HL-60 (cell line): ENCODE measurements at places on chromosomes 12 and 14.

- no peak for DNase-seq
These were observed 159.3 kb downstream of the TTC8 start for GRCh38 chr14:88983755-88984154.

GRCh38 chr14:82719617-82720016 is 1186.0 kb upstream of the SEL1L start:
- no peak for DNase-seq

DNA sequence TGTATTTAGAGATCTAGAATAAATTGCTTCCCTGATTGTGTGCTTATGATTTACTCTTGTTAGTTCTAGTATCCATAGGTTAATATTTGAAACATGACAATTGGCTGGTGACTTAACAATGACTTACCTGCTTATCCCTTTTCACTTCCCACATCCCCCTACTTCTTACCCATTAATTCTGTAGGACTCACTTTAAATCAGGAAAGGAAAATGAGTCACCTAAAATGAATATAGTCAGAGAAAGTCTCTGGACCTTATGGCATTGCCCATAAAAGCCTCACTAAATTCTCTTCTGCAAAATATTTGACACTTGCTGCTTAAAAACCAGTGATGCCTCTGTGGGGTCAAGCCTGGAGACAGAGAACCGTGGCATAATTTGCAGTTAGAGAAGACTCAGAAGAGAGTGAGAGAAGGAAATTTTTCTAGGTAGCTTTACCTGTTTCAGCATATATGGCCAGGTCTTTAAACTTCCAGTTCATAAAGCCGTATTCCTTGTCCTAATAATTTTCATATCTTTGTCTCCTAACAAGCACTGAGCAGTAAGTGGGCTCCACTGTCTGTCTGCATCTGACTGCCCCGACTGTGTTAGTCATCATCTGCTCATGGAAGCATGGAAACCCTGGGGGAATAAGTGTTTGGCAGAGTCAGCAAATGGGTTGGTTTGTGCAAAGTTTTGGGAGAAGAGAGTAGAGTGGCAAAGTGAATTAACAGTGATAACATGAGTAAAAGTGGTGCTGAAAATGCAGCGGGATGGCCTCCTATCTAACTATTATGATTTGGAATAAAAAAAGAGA is 294.4 kb downstream of the AKAP6 start:
- DNase-seq, result no peak

GRCh38 chr12:10364815-10365622 is 24.8 kb downstream of the KLRK1 start:
- no peak for DNase-seq

GRCh38 chr14:42335918-42336317 is 729.2 kb downstream of the LRFN5 start:
- no peak for DNase-seq

DNA sequence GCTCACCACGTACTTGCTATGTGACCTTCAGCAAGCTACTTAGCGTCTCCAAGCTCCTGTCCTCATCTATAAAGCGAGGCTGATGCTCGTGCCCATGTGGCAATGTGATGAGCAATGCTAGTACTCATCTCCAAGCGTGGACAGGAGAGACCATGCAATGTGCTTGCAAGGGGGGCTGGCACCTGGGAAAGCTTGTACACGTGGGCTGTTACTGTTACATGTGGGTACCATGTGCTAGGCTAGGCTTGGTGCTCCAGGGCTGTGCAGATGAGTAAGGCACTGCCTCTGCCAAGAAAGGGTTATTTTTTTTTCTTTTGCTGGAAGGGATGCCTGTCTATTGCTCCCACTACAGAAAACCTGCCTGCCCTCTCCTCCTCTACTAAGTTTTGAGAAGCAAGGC is 46.6 kb downstream of the TSPAN11 start:
- DNase-seq, result no peak

DNA sequence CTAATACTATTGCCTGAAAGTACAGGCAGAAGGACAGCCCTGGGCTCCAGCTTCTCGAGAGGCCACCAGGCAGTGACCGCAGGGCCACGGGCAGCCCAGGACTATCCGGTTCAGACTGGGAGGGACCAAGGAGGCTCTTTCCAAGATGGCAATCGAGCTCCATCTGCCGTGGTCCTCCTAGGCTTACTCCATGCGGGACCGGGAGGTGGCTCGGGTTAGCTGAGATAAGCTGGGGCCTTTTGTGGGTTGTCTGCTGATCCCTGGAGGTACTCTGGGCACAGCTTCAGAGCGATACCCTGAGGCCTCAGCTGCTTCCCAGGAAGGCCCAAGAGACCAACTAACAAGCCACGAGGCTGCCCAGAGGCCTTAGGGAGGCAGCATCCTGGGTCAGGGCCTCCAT is 33.1 kb downstream of the SNRNP35 start:
- DNase-seq, result no peak

- DNase-seq, result no peak
These were observed 24.6 kb downstream of the KCTD10 start for GRCh38 chr12:109452489-109452888.

GRCh38 chr14:21917699-21918436 is 244.2 kb upstream of the OR4E1 start:
- DNase-seq, result peak; percentile 2

DNA sequence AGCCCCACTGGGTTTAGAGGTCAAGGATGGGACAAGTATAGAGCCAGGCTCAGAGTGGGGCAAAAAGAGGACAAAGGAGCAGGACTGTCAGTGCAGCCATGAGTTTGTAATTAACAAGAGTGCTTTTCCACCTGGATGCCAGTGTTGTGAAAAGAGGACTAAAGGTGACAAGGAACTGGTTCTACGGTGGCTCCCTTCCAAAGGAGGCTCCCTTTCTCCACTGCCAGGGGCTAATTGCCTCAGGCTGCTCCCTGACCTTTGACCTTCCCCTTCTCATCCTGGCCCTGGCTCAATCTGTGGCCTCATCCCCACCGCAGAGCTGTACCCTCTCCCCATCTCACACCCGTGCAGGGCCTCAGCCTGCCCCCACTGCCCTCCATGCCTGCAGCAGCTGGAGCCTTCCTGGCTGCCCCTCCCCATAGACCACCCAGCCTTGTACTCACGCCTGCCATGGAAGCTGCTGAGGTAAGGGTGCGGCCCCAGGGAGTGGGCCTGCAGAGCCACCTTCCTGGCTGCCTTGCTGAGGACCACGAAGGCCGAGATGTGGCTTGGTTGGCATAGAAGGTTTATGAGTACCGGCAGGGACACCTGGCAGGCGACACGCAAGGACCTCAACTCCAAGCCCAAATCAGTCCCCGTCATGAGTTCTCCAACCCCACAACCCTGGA is 24.8 kb upstream of the FKBP4 start:
- no peak for DNase-seq
